ENCODE measurements at places on chromosomes 7 and 10.

GRCh38 chr10:31584098-31584631, 265.1 kb downstream of the ZEB1 start:
- DNase-seq = no peak

GRCh38 chr10:118047157-118047719, 497 bp upstream of the RAB11FIP2 start:
- no peak for DNase-seq

DNA sequence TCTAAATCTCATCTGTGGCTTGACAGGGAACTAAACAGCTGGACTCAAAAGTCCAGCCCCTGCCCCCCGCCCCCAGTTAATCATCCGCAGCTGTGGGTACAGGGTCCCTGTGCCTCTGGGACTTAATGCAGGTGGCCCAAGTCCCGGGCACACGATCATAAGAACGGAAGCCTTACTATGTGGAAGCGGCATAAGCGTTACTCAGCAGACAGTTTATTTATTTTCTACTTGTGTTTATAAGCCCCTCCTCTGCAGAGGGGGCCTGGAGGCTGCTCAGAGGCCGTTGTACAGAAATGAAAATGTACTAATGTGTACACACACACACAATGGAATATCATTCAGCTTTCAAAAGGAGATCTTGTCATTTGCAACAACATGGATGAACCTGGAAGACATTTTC, 158.0 kb upstream of the TNS3 start:
- no peak for DNase-seq

- no peak for DNase-seq
Measured at GRCh38 chr7:99379043-99379577, 4.6 kb downstream of the ARPC1B start.

DNA sequence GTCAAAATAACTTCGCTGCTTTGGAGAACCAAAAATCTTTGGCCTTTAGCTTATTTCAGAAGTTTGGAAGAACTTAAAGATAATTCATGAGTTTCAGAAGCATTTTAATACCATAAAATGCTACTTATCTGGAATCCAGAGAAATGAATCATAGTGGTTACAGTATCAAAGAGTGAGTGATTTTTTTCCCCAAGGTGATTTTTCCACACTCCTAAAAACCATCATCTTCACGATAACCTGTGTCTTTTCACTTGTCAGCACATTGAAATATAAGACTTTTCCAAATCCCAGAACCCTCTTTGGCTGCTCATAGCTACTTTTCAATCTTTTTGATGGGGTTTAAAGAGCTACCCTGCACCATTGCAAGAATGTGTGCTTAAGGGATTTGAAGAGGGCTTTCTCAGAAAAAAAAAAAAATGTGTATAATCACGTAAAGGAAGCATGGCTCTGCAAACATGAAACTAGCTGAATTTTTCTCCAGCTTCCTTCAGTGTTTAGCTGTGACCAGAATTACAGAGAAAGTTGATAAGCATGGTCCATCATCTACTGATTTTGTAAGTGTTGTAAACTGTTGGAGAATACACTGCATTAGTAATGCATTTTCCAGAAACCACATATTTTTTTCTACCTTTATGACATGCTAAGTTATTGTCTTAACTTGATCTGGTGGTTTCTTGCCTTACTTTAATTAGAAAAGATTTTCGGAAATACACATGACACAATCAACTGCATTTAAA, 134.9 kb downstream of the BICC1 start:
- no peak for DNase-seq

- DNase-seq = no peak
Measured at GRCh38 chr7:74056096-74056915, 27.3 kb upstream of the LIMK1 start.

- DNase-seq = no peak
Measured at GRCh38 chr7:47803025-47803424, 145.2 kb downstream of the PKD1L1 start.

- DNase-seq = no peak
Measured at GRCh38 chr10:95392681-95393164, 101.9 kb upstream of the PDLIM1 start.

DNA sequence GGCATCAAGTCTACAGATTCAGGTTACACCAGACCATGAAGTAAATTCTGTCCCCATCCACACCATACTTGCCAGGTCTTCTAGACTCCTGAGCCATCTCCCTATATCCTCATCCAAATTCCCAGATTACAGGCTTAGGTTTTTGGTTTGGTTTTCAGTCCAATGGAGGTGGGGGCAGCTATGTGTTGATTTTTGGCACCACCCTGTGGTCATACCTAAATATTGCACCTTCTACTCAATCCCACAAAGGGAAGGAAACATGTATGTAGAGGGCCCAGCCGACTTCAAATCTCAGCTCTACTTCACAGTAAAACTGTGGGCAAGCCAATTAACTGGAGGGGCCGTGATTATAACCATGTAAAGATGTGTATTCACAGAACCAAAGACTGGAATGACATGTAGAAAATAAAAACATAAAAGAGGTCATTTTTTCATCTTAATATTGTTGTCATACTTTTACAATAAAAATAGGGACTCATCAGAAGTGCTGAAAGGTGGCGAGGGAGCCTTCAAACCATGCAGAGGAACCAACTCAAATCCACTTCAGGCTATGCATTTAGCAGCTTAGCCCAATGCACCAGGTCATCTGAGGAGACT, 19.8 kb downstream of the ERCC6 start:
- peak; percentile 35 for DNase-seq

DNA sequence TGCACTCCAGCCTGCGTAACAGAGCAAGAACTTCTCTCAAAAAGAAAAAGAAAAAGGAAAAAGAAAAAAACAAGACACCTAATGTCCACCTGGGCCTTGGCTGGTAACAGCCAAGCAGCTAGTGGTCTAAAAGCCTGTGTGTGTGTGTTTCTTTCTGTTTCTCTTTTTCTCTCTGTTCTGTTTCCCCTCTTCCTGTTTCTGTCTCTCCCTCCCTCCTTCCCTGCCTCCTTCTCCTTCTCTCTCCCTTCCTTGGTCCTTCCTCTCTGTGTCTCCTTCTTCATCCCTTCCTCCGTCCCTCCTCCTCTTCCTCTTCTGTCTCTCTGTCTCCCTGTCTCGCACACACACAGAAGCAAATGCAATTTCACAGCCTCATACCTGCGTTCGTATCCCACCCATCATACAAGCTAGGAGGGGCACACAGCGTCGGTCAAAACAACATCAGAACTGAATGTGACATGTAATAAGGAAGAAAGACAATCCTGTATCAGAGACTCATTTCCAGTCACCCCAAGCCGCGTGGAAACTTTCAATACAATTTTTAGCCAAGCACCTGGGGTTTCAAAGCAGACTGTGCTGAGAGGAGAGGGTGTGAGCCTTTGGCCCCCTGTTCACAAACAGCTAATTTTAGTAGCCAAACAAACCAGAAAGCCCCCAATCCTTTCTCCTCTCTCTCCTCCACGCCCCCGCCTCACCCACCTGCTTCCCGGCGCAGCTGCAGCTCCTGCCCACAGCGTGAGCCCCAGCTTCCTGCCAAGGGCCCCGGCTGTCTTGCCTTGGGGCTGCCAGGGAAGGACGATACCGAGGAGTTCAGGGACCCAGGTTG, 50.2 kb upstream of the GNA12 start:
- DNase-seq = no peak

- DNase-seq = no peak
Measured at GRCh38 chr10:103479135-103479534, at the start of gene CALHM3. Gene CALHM3 (minus strand): TSS chr10:103479240. CDS start chr10:103479032, 208 bp downstream.

GRCh38 chr7:7720750-7721621, 2.6 kb upstream of the RPA3 start:
- no peak for DNase-seq

Data from posterior cingulate gyrus (tissue), 11 donors.